ENCODE measurements at places on chromosomes 11 and 22.
A peak's percentile ranks its signal among the peaks of the same experiment; 100 is the strongest.

GRCh38 chr22:37801946-37802309 lies 5.8 kb upstream of the GCAT start:
- no peak for DNase-seq
- no peaks in the 10 kb centered on the region for H3K36me3 ChIP-seq
- H3K4me1 ChIP-seq = peaks cover 16% of the 10 kb centered on the region
- H3K4me3 ChIP-seq = peak overlapping the region; percentile 48

GRCh38 chr11:15430381-15430780 lies 315.7 kb downstream of the INSC start:
- H3K27ac ChIP-seq = no peak overlapping the region
- peaks cover 13% of the 10 kb centered on the region for H3K27me3 ChIP-seq
- no peak overlapping the region for H3K4me3 ChIP-seq
- no peak for DNase-seq

DNA sequence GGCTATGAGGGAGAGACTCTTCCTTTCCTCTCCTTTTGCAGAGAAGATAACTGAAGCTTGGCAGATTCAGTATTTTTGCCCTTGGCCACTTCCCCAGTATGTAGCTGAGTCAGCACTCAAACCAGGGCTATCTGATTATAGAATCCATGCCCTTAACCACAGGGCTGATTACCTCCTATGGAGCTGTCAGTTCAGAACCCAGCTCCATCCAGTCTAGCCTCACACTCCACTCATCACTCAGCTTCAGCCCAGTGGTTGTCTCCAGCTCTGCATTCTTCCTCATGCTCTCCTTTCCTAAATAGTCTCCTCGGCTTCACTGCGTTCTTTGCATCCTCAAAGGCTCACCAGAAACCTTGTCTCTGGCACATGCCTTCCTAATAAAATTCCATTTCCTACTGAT lies 151.6 kb upstream of the BLID start:
- H3K27ac ChIP-seq = no peak overlapping the region
- no peaks in the 10 kb centered on the region for H3K27me3 ChIP-seq
- DNase-seq = no peak
- no peaks in the 10 kb centered on the region for H3K36me3 ChIP-seq
- H3K4me1 ChIP-seq = peaks cover 11% of the 10 kb centered on the region
- no peak overlapping the region for H3K4me3 ChIP-seq

- H3K4me3 ChIP-seq = no peak overlapping the region
- H3K27ac ChIP-seq = no peak overlapping the region
- DNase-seq = no peak
- H3K4me1 ChIP-seq = no peaks in the 10 kb centered on the region
- H3K27me3 ChIP-seq = no peaks in the 10 kb centered on the region
Observed at GRCh38 chr11:102626676-102627075, 1.5 kb upstream of the MMP20 start.

- H3K4me1 ChIP-seq = no peaks in the 10 kb centered on the region
- no peak for DNase-seq
- no peak overlapping the region for H3K4me3 ChIP-seq
- no peaks in the 10 kb centered on the region for H3K27me3 ChIP-seq
Observed at GRCh38 chr11:131579932-131580387, 209.5 kb downstream of the NTM start.

DNA sequence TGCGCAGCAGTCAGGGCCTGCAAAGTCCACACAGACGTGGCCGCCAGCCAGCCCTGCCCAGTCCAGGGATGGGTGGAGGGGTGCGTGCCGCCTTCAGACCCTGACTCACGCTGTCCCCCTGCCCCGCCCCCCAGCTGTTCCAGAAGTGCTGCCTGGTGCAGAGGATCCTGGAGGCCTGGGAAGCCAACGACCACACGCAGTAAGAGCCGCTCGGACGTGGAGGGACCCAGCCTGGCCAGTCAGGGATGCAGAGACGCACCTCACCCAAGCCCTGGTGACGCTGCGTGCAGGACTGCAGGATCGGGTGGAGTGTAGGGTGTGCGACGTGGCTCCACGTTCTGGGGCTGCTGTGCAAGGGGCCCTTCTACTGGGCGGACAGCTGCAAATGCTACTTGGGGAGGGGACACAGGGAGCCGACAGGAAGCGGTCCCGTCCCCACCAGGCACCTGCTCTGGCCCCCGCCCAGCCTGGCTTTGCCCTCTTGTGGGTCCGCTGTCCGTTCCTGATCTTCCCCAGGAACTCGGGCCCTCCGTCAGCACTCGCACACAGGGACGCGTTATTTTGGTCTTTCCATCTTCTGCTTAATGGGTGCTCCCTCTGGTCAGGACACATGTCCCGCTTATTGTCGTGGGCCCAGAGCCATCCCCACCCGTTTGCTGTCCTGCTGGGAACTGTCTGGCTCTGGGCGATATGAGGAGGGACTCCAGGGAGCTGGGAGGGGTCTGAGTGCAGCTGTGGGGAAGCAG lies 42.5 kb downstream of the SBF1 start:
- H3K4me1 ChIP-seq = no peaks in the 10 kb centered on the region
- no peak overlapping the region for H3K4me3 ChIP-seq
- no peak for DNase-seq
- H3K27me3 ChIP-seq = no peaks in the 10 kb centered on the region
- no peak overlapping the region for H3K27ac ChIP-seq

GRCh38 chr11:95268391-95268790 lies 37.4 kb upstream of the SESN3 start:
- H3K4me1 ChIP-seq = no peaks in the 10 kb centered on the region
- no peaks in the 10 kb centered on the region for H3K36me3 ChIP-seq
- no peak overlapping the region for H3K27ac ChIP-seq
- no peak for DNase-seq

- H3K36me3 ChIP-seq = no peaks in the 10 kb centered on the region
- no peaks in the 10 kb centered on the region for H3K4me1 ChIP-seq
- peak; percentile 32 for DNase-seq
- H3K4me3 ChIP-seq = no peak overlapping the region
- H3K27ac ChIP-seq = no peak overlapping the region
Observed at GRCh38 chr11:121318848-121319834, 26.6 kb downstream of the SC5D start.

GRCh38 chr11:128193615-128194014 lies 393.7 kb downstream of the ETS1 start:
- H3K27me3 ChIP-seq = no peaks in the 10 kb centered on the region
- no peak for DNase-seq
- no peaks in the 10 kb centered on the region for H3K4me1 ChIP-seq
- no peak overlapping the region for H3K4me3 ChIP-seq

GRCh38 chr22:24091551-24092420 lies 80.7 kb downstream of the CABIN1 start:
- H3K27me3 ChIP-seq = no peaks in the 10 kb centered on the region
- DNase-seq = no peak

DNA sequence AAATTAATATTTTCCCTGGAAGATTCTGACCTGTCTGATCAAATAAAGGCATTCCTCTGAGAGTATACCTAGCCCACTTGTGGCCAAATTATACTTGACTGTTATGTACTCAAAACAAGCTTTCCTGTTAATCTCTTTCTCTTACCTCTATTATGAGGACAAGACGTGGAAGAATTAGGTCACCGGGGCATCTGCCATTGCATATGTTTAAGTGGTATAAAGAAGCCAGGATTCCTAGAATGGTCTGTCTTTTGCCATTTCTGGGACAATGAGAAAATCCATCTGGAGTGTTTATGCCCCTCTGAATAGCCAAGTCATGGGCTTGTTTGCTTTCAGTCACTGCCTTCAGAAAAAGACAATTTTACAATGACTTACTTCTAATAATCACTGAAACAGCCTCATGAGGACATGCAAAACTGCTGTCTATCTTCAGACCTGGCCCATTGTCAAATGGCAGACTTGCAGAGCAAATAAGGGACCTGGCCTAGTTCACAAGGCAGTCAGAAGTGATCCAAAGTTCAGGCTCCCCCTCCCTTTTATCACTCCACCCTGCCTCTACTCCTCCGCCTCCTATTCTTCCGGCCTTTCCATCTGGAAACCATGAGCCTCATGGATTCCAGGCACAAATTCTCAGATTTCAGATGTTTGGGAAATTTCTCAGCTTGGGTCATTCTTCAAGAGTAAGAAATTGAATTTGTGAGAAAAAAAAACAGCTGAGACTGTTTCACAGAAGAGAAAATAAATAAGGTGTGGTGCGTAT lies 128.1 kb upstream of the LDLRAD3 start:
- no peak overlapping the region for H3K4me3 ChIP-seq
- H3K36me3 ChIP-seq = no peaks in the 10 kb centered on the region
- no peaks in the 10 kb centered on the region for H3K4me1 ChIP-seq
- no peak for DNase-seq
- H3K27me3 ChIP-seq = no peaks in the 10 kb centered on the region
- H3K27ac ChIP-seq = no peak overlapping the region

DNA sequence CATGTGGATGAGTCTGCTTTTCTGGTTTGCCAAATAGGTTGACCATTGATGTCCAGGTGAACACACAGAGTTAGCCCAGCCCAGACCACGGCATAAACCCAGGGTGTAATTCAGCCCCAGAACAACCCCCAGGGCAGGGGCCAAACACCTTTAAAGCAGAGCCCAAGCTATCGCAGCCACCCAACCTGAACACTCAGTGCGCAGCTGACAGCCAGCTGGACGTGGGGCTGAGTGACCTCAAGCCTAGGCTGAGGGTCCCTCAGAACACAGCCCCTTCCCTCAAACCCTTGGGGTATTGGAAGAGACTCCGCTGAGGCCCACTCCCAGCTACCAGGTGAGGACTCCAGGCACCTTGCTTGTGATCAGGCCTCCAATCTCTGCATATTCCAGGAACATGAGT lies 161.5 kb upstream of the NECTIN1 start:
- no peak overlapping the region for H3K4me3 ChIP-seq
- peaks cover 29% of the 10 kb centered on the region for H3K27me3 ChIP-seq
- no peak for DNase-seq

DNA sequence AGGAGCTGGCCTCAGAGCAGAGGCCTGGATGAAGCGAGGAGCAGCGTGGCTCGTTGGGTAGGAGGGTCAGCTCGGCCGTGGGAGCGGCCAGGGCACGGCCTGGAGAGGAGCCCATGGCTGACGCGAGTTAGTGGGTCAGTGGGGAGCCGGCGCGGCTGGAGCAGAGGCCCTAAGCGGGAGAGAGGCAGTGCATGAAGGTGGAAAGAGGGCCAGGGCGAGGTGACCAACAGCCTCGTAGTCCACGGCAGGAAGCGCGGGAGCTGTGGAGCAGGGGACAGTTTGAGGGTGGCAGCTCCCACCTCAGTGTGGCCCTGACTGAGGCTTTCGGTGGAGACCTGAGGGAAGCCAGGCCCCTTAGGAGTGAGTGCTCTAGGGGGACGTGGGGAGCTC lies 24.1 kb downstream of the DCPS start:
- H3K4me1 ChIP-seq = peaks cover 10% of the 10 kb centered on the region
- DNase-seq = no peak
- H3K36me3 ChIP-seq = no peaks in the 10 kb centered on the region
- no peaks in the 10 kb centered on the region for H3K27me3 ChIP-seq
- H3K4me3 ChIP-seq = no peak overlapping the region

DNA sequence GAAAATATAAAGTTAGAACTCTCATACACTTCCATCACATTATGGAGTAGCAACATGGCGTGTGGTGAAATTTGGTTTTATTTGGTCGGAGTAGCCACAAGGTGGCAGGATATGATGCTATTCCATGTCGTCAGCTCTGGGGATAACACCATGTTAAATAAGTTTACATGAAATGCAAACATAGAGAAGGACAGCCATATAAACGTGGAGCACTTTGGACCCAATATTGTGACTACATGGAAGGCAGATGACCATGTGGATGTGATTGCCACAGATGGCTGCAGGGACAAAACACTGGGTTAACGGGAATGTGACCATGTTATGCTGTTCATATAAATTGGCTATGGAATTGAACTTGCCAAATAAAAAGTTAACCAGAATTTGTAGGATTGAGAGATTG lies 21.0 kb downstream of the OR5M11 start:
- no peak overlapping the region for H3K4me3 ChIP-seq
- no peak for DNase-seq
- no peaks in the 10 kb centered on the region for H3K27me3 ChIP-seq
- no peaks in the 10 kb centered on the region for H3K36me3 ChIP-seq
- no peaks in the 10 kb centered on the region for H3K4me1 ChIP-seq

- no peaks in the 10 kb centered on the region for H3K4me1 ChIP-seq
- H3K4me3 ChIP-seq = no peak within 1 kb of the TSS
- no peaks in the 10 kb centered on the region for H3K27me3 ChIP-seq
- H3K27ac ChIP-seq = no peak within 1 kb of the TSS
Observed at GRCh38 chr11:107711861-107712755, at the start of gene SLN. Gene SLN (minus strand): TSS chr11:107712056.

DNA sequence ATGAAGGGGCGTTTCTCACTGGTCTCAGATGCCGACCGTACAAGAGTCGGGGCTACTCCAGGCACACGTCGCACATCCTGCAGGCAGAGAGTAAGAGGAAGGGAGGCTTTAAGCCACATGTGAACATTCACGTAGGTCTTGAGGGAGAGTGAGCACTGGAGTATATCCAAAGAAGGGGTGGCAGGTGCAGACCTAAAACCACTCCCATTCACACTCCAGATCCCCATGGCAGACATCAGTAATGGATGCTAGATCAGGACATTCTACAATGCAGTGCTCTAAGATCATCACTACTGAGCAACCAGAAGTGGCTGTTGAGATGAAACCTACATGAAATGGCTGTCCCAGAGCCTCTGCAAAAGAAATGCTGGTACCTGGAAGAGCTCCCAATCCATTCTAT lies 39.0 kb downstream of the WT1 start:
- H3K36me3 ChIP-seq = no peaks in the 10 kb centered on the region
- peaks cover 20% of the 10 kb centered on the region for H3K27me3 ChIP-seq
- H3K27ac ChIP-seq = no peak overlapping the region
- no peak overlapping the region for H3K4me3 ChIP-seq
- no peaks in the 10 kb centered on the region for H3K4me1 ChIP-seq
- DNase-seq = no peak

Data from HCT116 (cell line).